Omental fat pad (tissue), 4 donors: ENCODE measurements at places on chromosomes 2 and 18. TPM values are rescaled to one million over a fixed set of nuclear protein-coding genes. Genes with fewer than 3 reads are reported as not detected.

SAG gene
- total RNA-seq, result not detected

DNA sequence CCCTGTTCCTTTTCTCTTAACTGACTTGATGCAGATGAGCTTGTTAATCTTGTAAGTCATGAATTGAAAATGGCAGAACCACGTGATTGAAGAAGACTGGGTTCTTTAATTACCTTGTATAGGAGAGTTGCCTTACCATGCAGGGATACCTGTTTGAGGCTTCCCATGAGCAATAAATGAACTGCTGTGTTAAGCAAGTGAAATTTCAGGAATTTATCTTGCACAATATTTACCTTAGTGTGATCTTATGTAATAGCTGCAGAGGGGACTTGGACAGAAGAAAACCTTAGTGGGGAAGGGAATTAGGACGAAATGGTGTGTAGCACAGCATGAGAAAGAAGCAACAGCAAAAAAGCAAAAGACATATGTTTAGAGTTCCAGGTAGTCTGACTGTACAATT lies 384.0 kb upstream of the TMEFF2 start:
- no peak for DNase-seq

XRCC5 gene
- 112 TPM for total RNA-seq

FSHR gene
- total RNA-seq, result not detected

DNA sequence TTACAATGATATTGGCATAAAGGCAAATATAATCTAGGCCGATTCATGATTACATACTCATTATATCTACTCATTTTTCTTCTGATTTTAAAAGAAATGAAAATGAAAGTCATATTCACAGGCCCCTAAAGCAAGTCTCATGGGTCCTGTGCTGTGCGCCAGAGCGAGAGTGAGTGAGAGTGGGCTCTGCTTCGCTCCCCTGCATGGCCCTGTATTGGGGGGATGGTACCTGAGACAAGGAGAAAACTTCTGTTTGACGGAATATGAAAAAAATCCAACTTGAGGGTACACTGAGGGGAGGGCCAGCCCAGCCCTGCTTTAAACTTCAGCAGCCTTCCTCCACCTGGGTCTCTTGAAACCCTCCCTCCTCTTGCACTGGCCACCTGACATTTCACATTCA lies 81.4 kb upstream of the RGPD5 start:
- no peak for DNase-seq

- no peak for DNase-seq
These were observed at the start of gene ATOH8 for GRCh38 chr2:85753525-85754312. Gene ATOH8, plus strand, starts transcription at chr2:85753991. Its CDS starts 199 bp downstream, at chr2:85754190.

SP100 gene
- 147 TPM for total RNA-seq

OST4 gene
- 241 TPM for total RNA-seq

GRCh38 chr2:11773747-11774525 lies 27.5 kb downstream of the LPIN1 start:
- DNase-seq, result no peak

- no peak for DNase-seq
These were observed 3.2 kb upstream of the TGOLN2 start for GRCh38 chr2:85330839-85331636.

- no peak for DNase-seq
These were observed 631 bp downstream of the MORN2 start for GRCh38 chr2:38876407-38876806.

C1QL2 gene
- total RNA-seq, result not detected

- DNase-seq, result no peak
These were observed 74.1 kb downstream of the BOD1L2 start for GRCh38 chr18:57220930-57221483.

- DNase-seq, result no peak
These were observed 205.1 kb downstream of the ZBTB7C start for GRCh38 chr18:48203961-48204666.

CFC1 gene
- total RNA-seq, result 0.50 TPM

GRCh38 chr18:32902568-32903330 lies 129.9 kb upstream of the KLHL14 start:
- no peak for DNase-seq

CRYGD gene
- not detected for total RNA-seq

EMILIN2 gene
- total RNA-seq, result 56.1 TPM

GRCh38 chr18:22935431-22935830 lies 2.3 kb downstream of the RBBP8 start:
- DNase-seq, result no peak

GRCh38 chr2:134621939-134622705 lies 96.7 kb downstream of the TMEM163 start:
- DNase-seq, result no peak

LRATD1 gene
- 4.4 TPM for total RNA-seq

GRCh38 chr2:157784823-157785175 lies 91.3 kb downstream of the ACVR1 start:
- no peak for DNase-seq

DNA sequence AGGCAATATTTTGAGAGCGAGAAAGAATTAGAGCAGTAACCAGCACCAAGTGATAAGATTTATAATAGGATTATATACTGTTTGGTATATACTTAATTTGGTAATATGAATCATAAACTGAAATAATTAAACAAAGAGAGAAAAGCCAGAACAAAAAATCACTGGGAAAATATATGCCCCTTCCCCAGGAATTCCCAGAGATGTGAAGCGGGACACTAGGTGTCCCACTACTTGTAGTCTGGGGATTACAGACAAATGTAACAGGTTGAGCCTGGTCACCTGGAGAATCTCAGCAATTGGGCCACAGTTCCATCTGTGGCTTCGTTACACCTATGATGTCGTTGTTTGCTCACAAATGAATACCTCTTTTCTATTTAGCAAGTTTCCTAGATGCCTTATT lies 256.1 kb upstream of the CHAC2 start:
- DNase-seq, result no peak

CTNNA2 gene
- total RNA-seq, result not detected

- DNase-seq, result no peak
These were observed 275.3 kb upstream of the UBE2E3 start for GRCh38 chr2:180705122-180705521.

DNA sequence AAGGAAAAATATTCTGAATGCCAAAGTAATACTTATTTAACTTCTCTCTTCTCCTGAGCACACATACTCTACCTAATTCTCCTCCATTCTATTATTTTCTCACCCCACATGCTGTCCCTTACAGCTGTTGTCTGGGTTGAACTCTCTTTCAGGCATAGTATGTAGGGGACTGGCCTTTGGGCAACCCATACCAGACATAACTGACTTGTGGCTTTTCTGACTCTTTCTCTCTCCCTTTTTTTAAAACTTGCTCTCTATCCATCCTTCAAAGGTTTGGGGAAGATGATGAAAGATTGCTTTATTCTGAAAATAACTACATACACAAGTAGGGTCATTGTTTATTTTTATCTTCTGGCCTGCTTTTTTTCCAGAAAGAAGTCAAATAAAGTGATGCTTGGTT lies 69.9 kb upstream of the NOSTRIN start:
- no peak for DNase-seq

ZNF514 gene
- total RNA-seq, result 28.2 TPM

SULT1C2 gene
- 0.28 TPM for total RNA-seq

TET3 gene
- total RNA-seq, result 11.8 TPM

DNA sequence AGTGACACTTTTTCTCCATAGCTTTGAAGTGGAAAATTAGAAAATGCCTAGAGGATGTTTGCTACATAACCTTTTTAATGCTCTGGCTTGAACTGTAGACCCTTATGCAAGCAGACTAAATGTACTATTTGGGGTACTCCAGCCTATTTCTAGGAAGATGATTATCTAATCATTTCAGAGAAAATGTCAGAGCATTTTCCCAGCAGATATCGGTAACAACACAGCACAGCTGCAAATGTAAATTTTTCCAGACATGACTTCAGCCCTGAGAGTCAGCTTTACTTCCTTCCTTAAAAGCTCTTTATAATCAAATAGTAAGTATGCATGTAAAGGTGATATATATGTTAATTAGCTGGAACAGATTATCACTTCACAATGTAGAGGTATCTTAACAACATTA lies 1647.1 kb downstream of the SUCLG1 start:
- DNase-seq, result no peak

GULP1 gene
- 15.1 TPM for total RNA-seq

GRCh38 chr2:144630459-144631215 lies 110.7 kb upstream of the ZEB2 start:
- no peak for DNase-seq

GRCh38 chr2:43135583-43135982 lies 90.8 kb downstream of the ZFP36L2 start:
- peak; percentile 16 for DNase-seq

DNA sequence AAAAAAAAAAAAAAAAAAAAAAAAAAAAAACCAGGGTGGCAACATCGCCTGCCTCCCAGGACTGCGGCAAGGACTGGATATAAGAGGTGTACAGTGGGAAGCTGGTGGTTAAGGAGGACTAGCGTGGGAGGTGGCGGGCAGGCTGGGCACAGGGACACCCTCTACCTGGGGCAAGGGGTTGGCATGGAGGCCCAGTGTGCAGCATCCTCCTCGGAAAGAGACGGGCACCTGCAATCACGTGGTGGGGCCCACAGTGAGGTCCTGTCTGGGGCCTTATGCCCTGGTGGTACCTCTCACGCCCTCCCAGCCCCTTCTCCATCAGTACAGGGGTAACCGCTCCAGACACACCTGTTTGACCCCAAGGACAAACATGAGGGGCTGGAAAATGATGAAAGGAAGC lies 27.9 kb downstream of the PXDN start:
- no peak for DNase-seq

DNA sequence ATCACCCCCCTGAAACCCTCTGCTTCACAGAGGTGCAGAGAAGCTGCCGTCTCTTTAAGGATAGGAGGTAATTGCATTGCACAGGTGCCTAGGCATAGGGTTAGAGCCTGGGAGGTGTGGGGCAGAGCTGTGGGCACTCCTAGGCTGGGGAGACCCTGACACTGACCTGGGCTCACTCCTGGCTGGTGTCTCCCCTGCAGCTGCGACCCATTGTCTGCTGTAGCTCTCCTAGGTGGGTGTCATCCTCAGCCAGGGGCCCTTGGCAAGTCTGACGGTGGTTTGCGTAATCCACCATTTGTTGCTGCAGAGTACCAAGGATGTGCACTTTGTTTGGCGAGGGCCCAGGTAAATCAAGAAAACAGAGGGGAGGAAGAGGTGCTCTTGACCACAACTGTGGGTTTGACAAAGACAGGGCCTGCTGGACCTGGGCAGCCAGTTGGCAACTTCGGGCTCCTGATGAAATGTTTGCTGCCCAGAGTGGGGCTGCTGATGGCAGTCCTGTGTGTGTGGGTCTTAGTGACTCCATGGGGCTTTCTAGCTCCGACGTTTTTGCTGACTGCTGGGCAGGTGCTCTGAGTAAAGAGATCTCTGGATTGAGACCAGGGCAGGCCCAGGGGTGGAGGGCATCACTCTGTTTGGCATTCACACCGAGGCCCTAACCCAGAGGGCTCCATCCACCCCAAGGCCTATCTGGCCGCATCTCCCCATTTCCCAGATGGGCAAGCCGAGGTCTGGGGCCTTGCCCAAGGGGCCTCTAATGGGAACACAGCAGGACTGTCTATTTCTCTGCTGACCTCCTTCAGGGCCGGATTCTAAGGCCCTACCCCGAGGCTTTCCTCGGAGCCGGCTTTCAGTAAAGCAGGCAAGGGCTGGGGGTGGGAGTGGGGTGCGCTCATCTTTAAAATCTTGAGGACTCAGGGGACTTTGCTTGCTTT lies 67.7 kb downstream of the EDAR start:
- DNase-seq, result no peak

DNA sequence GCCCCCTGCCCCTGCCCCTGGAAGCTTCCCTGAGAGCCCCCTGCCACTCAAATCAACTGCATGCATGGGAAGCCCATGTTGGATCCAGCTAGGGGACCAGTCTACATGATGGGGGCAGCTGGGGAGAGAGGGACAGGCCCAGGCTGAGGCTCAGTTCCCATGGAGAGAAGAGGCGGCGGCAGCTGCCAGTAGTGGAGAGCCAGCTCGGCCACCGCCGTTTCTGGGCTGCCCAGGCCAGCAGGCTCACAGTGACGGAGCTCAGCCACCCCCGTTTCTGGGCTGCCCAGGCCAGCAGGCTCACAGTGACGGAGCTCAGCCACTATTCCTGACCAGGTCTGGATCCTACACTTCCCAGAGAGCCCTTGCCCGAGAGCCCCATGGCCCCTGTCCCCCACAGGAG lies 3.6 kb downstream of the MAB21L4 start:
- no peak for DNase-seq

DNA sequence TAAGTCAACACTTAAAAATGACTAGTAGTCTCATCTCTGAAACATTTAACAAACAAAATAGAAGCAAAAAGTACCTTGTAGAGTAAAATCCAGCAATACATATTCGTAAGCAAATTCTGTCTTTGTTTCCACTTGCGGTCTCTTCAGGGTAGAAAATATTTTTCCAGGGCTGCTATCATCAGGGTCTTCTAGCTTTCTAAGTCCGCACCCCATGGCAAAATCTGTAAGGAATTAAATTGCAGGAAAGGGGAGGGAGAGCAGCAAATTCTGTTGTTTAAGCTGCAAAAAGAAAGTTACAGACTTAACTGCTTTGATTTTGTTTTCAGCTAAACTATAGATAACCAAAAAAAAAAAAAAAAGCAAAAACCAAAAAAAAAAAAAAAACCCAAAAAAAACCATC lies at the start of gene RFTN2:
RFTN2 (minus strand) TSS at position 342 of the 400 bp plus-strand sequence; CDS start at position 213, 129 bp downstream.
- DNase-seq, result no peak
